ENCODE measurements at places on chromosomes 11 and 22.

- no peak for DNase-seq
Observed at GRCh38 chr11:123137431-123138224, 57.4 kb downstream of the CLMP start.

GRCh38 chr11:68257477-68258362 lies 14.1 kb downstream of the C11orf24 start:
- DNase-seq: peak; percentile 75

DNA sequence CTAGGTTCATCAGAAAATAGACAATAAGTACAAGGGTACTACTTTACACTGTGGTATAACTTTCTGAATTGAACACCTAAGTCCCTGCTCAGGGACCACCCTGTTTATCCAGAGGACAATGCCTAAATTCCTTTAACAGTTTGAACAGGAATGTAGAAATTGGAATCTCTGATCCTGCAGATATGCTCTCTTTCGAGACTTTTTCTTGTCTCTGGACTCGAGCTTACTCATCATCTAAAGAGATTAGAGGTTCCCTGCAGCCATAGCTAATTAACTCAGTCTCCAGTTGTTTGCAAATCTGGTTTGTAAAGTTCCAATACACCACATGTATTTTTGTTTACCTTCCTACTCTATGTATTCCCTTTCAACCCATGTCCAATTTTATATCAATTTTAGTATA lies 1.0 kb downstream of the HOATZ start:
- no peak for DNase-seq

DNA sequence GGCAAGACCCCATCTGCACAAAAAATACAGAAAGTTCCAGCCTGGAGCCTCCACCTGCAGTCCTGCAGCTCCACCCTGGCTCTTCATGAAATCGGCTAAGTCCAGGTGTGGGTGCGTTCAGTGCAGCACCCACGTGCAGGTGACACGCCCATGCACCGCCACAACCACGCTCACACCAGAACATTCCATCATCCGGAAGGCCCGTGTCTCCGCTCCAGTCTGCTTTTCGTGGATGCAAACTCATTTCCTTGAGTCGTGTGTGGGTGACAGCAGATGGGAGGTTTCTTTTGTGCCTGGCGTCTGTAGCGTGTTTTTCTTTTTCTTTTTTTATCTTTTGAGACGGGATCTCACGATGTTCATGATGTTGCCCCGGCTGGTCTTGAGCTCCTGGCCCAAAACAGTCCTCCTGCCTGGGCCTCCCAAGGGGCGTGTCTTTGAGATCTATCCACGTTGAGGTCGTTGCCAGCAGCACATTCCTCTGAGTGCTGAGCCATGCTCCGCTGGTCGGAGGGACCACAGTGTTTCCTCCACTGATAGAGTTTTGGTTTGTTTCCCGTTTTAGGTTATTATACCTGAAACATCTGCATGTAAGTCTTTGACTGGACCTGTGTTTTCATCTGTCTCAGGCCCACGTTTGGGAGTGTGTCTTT lies 7.2 kb downstream of the PTDSS2 start:
- no peak for DNase-seq

- DNase-seq: no peak
Observed at GRCh38 chr11:34749666-34750659, 129.1 kb downstream of the EHF start.

- DNase-seq: no peak
Observed at GRCh38 chr11:20489948-20490347, 102.4 kb downstream of the PRMT3 start.

DNA sequence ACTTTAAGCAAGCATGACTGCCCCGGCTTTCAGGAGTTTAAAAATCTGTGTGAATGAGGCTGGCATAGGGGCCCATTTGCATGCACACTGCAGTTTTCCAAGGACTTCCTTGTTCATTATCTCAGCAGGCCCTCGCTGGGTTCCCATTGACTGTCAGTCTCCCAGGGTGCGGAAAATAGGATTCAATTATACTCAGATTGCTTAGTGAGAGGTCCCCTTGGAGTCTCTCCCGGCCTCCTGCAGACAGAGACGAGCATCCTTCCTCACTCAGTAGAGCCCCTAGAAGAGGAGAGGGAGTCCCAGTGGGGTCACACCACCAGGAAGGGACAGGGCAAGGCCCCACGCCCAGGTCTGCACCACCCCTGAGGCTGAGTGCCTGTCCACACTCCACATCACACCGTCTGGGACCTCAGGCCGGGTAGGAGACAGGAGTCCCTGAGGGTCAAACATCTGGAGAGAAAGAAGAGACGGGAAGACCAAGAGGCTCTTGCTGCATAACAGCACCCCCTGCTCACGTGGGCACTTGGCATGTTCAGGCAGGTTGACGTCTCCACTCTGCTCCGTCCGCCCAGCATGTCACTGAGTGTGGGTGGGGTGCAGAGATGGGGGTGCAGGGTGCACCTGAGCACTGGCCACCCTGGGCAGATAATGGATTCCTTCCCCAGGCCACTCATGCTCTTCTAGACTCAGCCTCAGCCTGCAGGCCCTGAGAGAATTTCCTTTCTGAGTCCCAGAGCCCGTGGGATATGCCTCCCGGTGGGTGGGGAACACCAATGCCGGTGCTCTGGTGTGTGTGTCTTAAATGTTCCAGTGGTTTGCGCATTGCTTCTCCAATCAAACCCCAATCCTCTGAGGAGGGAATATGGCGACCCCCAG lies 58.8 kb downstream of the MCM5 start:
- DNase-seq: no peak

DNA sequence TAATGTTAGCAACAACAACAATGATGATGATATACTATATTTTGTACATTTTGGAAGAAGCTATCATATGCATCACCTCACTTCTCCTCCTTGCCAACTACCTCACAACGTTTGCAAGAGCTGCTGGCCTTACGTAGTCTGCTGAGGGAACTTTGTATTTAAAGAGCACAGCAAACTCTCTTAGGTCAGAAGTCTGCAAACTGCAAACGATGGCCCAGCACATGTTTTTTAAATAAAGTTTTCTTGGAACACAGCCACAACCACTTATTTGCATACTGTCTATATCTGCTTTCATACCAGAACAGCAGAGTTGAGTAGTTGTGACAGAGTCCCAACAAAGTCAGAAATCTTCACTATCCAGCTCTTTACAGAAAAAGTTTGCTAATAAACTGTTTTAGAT lies 261.7 kb downstream of the TENM4 start:
- no peak for DNase-seq
